Transverse colon (tissue), 4 donors: ENCODE measurements at places on chromosomes 2 and 18.

DNA sequence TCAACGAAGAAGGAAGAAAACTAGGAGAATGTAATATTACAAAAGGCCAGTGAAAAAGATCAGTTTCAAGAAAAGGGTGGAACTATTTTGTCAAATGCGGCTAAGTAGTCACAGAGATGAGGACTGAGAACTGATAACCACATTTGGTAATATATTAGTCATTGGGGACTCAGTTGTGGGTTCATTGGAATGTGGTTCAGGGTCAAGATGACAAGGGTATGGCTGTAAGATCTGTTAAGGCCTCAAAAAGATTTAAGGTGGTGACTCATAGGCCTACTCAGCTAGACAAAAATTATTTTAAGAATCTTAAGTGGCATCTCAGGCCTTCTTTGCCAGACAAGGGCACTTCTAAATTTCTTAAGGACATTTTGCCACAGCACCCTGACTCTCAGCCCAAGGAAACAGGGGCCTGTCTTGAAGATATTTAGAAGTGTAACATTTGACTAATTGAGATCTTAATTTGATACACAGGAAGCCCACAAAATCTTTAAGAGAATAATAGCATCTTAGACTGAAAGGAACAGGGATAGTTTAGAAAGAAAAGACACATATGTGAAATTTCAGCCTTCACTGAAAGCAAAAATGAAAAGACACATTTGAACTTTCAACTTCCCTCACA, 81.3 kb downstream of the STRADB start:
- no peak for DNase-seq

DNA sequence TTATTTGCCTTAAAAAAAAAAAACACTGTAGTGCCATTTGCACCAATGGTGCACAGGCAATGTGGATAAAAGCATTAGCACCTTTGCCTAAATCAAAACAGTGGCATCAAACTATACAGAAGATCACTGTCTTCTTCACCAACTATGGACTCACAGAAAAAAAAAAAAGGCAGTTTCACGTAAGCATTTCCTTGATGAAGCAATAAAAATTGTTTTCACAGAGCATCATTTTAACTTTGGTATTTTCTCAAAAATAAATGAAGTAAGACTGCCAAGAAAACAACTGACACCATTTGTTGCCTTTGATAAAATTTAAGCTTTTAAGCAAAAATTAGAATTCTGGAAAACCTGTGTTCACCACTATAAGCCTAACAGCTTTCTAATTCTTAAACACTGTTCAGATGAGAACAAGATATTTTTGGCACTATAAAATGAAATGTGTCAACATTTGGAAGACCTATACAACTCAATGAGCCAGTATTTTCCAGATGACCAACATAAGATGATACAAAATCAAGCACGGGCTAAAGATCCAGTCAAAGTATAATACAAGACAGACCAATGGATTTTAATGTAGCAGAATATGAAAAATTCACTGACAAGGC, 21.1 kb downstream of the METTL8 start:
- DNase-seq, result no peak

DNA sequence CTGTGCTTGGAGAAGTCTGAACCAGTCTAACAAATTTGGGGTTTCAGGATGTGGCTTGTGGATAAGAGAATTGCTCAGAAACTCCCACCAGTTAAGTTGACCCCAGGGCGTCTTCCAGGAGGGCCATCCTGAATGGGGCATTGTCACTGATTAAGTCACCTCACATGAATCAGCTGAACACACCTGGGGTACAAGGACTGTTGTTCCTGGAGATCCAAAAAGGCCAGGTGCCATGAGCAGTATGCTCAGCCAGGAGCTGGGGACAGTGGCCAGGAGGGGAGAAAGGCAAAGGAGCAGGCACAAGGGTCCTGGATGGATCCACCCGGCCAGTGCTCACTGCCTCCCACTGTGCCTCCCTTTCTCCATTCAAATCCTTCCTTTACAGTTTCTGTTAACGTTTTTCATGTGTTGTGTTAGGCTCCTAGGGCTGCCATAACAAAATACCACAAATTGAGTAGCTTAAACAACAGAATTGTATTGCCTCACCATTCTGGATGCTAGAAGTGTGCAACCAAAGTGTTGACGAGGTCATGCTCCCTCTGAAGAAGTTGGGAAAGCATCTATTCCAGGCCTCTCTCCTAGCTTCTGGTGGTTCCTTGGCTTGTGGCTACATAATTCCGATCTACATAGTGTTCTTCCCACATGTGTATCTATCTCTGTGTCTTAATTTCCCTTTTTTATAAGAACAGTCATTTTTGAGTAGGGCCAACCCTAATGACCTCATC, 33.4 kb downstream of the TRABD2A start:
- no peak for DNase-seq

GRCh38 chr2:149329068-149329467, 1.3 kb upstream of the LYPD6 start:
- DNase-seq, result no peak
